ENCODE measurements at places on chromosomes 6 and 20.

- DNase-seq, result no peak
Measured at GRCh38 chr20:21564127-21564773, 50.4 kb upstream of the NKX2-2 start.

DNA sequence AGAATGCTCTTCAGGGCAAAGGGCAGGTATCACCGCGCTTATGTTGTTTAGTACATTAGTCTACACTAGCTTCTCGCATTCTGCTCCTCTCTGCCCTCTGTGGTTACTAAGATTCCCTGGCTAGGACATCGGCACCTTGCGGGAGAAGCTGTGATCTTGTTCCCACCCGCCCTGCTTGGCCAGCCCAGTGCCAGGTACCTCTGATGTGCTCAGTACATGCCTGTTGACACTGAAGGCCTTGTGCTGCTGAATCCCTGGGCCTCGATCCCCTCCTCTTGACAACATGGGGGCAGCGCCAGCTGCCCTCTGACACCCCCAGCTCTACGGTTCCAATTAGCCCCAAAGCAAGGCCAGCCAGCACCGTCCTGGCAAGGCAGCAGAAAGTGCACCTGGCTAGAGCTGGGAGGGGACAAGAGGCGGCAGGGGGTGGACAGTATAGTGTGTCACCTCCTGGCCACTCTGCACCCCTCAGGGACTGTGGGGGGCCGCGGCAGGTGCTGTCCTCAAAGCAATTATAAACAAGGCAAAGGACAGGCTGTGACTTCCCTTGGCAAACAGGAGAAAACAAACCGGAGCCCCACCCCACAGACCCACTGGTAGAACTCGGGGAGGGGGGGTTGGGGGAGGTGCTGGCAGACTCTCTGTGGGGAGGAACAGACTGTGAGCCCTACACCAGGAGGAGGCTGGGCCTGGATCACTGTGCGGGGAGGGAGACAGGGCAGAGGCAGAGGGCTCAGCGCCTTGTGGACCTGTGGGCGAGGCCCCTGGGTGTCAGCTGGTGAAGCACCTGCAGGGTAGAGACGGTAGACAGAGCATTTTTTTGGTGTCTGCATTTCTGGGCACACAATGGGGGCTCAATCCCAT, 7.1 kb downstream of the TFEB start:
- DNase-seq, result no peak

DNA sequence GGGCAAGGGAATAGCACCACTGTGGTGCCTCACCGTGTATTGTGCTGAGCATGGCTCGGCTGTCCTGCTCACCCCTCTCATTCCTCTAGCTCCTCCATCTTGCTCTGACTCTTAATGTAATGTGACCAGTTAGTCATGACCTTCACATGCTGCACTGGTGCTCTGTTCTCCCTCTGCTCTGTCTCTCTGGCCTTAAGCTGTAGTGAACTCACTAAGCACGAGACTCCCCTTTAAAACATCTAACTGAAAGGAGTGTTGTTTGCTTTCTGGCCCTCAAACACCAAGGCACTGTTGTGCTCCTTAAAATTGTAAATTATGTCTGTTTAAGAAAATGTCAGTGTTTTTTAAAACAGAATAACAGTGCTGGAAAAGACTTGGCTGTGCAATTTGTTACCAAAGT, 140.4 kb downstream of the HDGFL1 start:
- no peak for DNase-seq

- DNase-seq, result peak; percentile 15
Measured at GRCh38 chr6:7649037-7649810, 59.2 kb downstream of the SNRNP48 start.

GRCh38 chr6:167778497-167779128, 48.1 kb upstream of the AFDN start:
- no peak for DNase-seq

DNA sequence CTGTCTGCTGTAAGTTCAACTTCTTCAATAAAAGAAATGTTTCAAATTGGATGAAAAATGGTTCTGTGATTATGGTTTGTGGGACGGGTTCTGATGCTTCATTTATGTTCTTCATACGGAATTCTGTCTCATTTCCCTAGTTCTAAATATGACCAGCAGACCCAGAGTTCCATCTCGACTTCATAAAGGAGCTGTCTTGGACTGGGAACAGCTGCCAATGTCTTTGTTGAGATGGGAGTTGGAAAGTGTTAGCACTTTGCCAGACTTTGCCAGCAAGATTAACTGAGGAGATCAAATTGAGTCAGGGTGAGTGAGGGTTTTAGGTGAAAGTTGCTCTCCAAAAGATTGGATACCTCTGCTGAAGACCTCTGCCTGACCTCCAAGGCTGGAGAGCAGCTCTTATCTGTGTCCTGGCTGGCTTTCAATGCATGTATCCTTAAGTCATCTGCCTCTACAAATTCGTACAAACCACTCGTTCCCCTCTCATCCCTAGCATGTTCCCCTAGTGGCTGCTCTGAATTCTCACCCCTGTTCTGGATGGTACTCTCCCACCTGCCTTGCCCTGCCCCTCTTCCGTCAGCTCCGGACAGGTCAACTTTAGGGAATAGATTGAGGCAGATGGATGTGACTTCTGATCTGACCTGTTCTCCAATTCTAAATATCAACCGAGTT, at the start of gene EFCAB8:
Gene EFCAB8, plus strand, starts transcription at position 223 of the 672 bp plus-strand sequence. CDS start 4,870 bp downstream, outside the sequence.
- no peak for DNase-seq

DNA sequence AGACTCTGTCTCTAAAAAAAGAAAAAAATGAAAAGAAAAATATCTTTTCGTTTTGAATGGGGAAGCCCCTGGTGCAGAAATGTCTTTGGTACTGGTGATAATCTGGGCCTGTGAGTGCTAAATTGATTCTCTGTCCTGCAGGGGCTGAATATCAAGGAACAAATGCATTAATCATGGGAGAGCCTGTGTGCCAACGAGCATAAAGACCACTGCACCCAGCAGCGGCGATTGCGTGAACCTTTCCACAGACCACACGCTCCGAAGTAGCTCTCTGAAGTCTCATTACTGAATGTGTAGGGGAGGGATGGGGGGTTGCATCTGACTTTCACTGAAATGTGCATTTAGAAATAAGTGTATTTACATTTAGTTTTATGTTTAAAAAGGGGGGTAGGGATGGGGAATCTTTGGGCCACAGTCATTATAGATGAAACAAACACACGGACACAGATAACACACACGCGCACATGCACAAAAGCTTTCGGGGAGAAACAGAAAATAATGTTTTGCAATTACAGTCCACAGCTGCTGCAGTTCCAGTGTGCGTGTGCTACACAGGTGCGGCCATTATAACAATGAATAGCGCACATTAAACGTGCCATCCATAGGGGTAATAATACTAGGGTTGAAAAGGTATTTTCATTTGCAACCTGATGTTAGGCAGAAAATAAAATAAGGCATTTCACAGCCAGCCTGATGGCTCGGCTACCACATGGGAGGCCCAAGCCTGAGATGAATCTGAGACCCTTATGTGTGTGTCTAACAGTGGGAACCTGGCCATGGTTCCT, 154.0 kb downstream of the MBOAT1 start:
- DNase-seq, result no peak

DNA sequence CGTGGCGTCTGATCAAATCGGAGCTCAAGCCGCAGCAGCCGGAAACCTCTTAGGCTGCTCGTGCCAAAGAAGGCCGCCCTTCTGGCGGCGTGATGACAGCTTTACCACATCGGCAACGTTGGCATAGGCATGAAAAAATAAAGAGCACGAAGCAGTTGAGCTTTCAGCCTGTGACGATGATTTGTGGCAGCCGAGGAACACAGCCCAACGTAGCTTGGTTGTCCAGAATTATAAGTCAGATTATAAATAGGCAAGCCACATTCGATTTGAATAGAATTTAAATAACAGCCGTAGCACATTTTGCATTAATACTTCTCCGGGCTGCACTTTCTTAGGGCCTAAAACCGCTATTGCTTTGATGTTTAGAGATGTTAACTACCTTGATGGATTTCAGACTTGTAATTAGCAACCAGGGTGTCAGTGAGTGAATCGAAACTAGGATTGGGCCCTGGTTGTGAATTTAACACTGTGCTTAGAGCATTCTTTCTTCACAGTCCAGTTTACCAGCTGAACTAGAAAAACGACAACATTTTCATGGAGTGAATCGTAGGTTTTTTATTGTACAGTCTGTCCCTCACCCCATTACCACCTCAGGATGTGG, 864 bp upstream of the BCLAF1 start:
- no peak for DNase-seq

DNA sequence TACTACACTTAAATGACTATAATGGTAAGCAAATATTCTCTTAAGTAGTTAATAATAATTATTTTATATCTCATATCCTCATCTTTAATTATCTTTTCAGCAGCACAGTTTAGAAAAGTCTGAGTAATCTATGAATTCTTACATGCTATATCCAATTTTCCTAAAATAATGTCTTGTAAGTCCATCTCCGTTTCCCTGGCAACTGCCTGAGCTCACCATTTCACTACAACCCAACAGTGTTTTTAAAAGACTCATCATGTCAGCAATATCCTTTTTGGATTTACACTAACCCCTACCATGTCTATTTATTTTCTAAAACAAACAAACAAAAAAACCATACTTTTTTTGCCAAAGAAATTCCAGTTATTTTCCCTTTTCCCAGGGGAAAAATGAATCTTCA, 859.6 kb downstream of the EYS start:
- no peak for DNase-seq

DNA sequence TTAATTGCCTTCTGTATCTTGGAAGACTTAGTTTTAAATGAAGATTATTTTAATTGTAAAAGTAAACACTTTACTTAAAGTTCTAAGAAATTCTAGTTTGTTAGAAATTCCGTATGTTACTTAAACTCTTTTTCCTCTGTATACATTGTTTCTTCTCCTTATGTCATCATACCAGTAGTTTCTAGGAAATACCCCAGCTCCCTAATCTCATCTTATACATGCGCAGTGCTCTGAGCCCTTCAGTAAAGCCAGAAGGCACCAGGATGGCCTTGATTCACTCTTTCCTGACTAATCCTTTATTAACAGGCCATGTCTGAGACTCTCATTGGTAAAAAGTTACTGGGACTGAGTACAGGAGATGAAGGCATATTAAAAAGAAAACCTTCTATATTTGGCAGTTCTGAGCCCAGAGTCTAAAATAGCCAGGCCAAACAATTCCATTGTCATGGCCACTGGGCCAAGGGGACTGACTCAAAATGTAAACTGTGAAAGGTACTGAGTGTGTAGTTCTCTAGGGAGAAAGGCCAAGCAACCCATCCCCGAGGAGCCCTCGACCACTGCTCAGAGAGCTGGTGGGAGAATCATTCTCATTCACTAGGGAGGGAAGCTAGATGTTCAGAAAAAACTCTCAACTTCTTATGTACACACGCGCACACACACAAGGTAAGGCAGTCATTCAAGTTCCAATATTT, 25.0 kb downstream of the SLC22A1 start:
- DNase-seq, result no peak

GRCh38 chr6:3721810-3722621, 29.5 kb downstream of the PXDC1 start:
- DNase-seq, result no peak

DNA sequence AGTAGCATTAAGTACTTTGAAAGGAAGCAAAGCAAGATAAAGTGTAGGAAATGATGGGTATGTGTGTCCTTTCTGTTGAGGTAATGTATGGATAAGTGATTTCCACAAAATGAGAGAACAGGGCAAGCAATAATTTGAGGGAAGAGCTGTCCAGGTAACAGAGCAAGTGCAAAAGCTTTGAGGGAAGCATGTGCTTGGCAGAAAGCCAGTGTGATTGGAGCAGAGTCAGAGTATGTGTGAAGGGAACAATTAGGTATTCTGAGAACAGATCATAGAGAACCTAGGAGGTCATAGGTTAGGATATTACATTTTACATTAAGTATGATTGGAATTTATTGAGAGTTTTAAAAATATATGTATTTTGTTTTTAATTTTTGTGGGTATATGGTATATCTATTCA, 30.2 kb upstream of the MAN1A1 start:
- DNase-seq, result no peak

GRCh38 chr20:60804240-60804917, 447.7 kb upstream of the CDH4 start:
- no peak for DNase-seq

DNA sequence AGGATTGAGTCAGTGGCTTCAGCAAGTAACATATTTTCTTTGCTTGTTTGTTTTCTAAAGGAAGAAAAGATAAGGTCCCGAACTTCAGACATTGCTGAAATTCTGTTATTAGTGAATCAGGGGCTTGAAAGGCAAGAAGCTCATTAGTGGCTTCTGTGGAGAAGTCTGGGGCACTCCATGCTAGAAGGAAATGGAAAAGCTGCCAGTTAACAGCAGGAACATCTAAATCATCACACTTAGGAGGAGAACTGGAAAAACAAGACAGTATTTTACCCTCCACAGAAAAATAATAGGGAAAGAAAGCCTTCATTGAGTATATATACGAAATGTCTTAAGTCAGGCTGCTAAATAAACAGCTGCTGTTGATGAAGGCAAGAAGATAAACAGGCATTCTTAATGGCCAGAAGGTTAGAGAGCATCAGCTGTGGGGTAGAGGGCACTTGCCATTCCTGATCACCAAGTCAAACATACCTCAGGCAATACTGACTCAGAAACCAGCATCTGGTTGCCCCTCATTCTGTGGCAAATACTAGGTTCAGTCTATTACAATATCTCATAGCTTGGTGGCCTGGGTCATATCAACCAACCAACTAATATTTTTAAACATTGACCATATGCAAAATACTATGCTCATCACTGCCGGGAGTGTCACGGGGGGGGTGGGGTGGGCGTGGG, 143.2 kb upstream of the TENT5A start:
- DNase-seq, result no peak

- DNase-seq, result no peak
Measured at GRCh38 chr6:22298475-22298890, 1.6 kb upstream of the PRL start.

- DNase-seq, result no peak
Measured at GRCh38 chr6:141906569-141907080, 226.1 kb upstream of the GJE1 start.

DNA sequence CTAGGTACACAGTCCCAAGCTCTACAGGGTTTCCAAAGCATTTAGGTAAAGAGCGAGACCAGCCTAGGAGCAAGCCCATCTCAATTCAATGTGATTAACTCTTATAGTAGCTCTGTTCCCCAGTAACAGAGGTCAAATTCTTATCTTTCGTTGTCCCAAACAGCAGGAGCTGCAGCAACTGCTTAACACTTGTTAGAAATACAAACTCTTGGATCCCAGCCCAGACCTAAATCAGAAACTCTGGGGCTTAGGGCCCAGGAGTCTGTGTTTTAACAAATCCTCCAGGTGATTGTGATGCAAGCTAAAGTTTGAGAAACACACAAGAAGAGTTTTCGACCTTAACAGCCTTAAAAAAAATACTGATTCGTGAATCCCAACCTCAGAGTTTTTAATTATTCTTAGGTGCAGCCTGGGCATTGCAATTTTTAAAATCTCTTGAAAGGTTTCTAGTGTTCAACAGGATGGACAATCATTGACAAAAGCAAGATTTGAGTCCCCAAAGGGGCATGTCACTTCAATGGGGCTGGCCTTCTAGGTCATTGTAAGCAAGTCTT, 127.4 kb upstream of the HCRTR2 start:
- DNase-seq, result no peak

- DNase-seq, result peak; percentile 25
Measured at GRCh38 chr6:12504325-12504966, 212.1 kb upstream of the PHACTR1 start.

DNA sequence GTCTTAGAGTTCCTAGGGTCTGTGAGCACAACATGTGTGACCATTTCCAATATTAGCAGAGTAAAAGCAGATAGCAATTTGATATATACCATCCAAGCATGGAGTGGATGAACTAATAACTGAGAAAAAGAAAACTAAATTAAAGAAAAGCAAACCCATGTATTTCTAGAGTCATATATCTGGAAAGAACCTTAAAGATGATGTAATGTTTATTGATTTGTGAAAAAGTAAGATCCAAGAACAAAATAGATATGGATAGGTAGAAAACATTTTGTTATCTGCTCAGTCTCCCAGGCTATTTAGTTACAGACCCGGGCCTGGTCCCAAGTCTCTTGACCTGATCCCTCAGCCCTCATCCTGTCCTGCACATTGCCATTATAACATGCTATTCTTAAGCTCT, 526.8 kb downstream of the EPM2A start:
- no peak for DNase-seq
